ENCODE measurements at places on chromosomes 16 and 17.
A peak's percentile ranks its signal among the peaks of the same experiment; 100 is the strongest.

DNA sequence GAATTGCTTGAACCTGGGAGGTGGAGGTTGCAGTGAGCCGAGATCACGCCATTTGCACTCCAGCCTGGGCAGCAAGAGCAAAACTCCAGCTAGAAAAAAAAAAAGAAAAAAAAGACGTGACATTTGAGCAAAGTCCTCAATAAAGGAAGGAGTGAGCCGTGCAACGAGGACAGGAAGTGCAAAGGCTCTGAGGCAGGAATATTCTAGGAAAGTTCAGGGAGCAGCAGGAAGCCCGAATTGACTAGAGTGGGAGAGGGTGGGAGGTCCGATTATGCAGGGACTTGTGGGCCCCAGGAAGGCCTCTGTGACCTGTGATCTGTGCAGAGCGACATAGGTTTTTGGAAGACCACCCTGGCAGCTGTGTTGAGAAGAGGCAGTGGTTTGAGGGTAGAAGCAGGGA is 8.6 kb upstream of the LASP1NB start:
- DNase-seq: no peak

- no peak for DNase-seq
Observed at GRCh38 chr17:16255481-16255921, 38.5 kb downstream of the PIGL start.

DNA sequence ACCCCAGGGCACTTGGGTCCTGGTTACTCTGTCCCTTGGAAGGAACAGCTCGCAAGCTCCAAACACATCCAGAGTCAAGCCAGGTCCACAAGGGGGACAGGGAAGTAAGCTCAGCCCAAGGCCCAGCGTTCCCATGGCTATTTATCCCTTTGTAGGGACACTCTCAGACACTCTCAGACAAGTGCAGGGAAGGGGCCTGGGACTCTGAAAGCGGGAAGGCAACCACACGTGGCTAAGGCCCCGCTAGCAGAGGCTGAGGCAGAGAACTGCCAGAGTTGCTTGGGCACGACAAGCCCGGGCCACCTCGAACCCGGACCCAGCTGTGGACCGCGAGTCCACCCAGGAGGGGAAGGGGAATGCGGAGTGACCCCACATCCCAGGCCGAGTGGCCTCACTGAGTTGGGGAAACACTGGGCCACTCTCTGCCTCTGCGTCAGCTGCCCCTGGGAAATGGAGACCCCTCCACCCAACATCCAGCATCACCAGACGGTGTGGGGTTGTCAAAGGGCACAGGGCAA is 10.2 kb downstream of the NPTX1 start:
- no peak for DNase-seq

GRCh38 chr17:30352240-30352814 is 18.5 kb upstream of the TMIGD1 start:
- DNase-seq: no peak

- DNase-seq: no peak
Observed at GRCh38 chr17:63480826-63481487, 4.1 kb downstream of the ACE start.

GRCh38 chr17:48262982-48263730 is 155.6 kb downstream of the SNX11 start:
- peak; percentile 11 for DNase-seq

DNA sequence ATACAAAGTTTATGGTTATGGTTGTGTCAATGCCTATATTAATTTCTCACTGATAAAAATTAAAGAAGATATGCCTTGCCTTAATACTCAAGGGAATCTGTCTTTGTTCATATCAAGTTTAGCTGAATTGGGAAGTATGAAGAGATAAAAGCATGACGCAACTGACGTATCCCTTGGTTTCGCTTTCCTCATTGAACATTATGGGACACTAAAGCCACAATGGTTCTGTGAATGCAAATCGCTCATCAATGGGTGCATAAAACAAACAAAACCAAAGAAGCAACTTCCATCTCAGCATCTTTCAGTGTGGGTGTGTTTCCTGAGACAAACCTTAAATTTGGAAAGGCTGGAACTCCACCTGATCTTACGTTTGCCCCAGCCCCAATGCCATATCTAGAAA is 108.2 kb downstream of the NPIPB5 start:
- DNase-seq: no peak

DNA sequence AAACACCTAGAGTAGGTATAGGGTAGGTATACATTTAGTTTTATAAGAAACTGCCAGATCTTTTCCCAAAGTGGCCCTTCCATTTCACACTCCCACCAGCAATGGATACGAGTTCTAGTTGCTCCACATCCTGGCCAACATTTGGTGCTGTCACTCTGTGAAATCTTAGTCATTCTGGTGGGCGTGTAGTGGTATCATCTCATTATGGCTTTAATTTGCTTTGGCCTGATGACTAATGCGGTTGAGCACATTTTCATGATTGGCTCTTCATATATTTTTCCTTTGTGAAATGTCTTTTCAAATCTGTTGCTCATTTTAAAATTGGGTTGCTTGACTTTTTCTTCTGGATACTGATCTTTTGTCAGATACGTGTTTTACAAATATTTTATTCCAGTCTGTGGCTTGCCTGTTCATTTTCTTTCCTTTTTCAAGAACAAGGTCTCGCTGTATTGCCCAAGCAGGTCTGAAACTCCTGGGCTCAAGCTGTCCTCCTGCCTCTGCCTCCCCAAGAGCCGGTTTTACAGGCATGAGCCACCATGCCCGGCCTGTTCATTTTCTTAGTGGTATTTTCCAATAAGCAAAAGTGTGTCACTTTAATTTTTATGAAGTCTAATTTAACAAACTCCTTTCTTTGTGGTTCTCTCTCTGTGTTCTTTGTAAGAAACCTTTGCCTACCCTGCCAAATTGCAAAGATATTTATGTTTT is 192.4 kb downstream of the SEC14L1 start:
- no peak for DNase-seq

- no peak for DNase-seq
Observed at GRCh38 chr17:4476511-4477070, 22.1 kb upstream of the SPNS2 start.

GRCh38 chr16:87233928-87234327 is 83.3 kb downstream of the C16orf95 start:
- DNase-seq: no peak

DNA sequence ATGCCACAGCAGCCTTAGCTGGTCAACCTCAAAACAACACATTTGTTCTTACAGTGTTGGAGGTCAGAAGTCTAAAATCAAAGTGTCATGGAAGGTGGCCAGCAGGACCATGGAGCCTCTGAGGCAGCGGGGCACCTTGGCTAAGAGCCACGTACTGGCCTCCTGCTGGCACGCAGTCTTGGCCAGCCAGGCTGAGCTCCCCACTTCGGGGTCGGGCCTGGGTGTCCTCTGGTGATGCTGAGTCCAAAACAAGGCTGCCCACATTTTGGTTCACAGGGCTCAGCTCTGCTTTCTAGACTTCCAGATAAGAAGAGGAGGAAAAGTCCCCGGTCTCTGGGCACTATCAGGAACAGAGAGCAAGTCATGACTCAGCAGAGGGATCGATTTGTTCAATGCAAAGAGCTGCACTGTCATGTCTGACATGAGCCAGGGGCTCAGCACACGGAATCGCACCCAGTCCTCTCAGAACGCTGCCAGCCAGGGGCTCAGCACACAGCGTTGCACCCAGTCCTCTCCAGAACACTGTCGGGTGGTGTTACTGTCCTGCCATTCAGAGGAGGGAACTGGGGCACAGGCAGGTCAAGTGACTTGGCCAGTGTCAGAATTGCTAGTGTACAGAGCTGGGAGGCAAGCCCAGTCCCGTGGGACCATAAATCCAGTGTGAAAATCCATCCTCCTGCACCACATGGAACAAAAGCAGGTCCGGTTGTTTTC is 2.5 kb downstream of the LGALS9 start:
- DNase-seq: no peak

DNA sequence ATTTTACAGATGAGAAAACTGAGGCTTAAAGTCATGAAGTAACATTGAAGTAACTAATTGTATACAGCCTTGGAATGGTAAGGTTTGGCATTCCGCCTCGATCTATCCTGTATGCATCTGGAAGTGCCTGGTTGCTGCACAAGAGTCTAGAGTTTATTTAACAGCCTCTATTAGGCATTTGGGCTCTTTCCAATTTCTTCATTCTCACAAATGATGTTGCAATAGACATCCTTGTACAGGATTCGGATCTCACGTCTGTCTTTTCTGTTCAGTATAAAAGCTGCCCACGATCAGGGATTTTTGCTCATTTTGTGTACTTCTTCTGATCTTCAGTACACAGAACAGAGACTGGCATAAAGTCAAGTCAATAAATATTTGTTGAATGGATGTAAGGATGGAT is 100.5 kb downstream of the AIPL1 start:
- DNase-seq: no peak

- no peak for DNase-seq
Observed at GRCh38 chr17:81910840-81911276, 341 bp downstream of the PCYT2 start.

DNA sequence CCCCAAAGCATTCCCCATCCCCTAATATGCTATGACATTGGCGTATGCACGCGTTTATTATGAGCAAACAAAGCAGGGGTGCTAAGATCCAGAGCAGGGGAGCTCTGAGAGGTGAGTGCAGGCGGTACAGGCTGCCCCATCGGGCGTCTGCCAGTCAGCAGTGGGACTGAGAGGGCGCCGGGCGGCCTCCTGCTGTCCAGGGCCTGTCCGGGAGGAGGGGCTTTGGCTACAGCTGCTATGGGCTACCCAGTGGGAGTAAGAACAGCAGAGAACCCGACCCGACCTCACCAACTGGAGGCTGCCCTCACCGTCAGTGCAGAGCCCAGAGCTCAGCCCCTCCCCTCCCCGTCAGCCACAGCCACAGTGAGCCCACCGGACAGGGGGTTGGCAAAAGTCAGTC is 18.5 kb upstream of the AATK start:
- DNase-seq: no peak

- DNase-seq: no peak
Observed at GRCh38 chr16:79811541-79811940, 211.0 kb upstream of the MAF start.

DNA sequence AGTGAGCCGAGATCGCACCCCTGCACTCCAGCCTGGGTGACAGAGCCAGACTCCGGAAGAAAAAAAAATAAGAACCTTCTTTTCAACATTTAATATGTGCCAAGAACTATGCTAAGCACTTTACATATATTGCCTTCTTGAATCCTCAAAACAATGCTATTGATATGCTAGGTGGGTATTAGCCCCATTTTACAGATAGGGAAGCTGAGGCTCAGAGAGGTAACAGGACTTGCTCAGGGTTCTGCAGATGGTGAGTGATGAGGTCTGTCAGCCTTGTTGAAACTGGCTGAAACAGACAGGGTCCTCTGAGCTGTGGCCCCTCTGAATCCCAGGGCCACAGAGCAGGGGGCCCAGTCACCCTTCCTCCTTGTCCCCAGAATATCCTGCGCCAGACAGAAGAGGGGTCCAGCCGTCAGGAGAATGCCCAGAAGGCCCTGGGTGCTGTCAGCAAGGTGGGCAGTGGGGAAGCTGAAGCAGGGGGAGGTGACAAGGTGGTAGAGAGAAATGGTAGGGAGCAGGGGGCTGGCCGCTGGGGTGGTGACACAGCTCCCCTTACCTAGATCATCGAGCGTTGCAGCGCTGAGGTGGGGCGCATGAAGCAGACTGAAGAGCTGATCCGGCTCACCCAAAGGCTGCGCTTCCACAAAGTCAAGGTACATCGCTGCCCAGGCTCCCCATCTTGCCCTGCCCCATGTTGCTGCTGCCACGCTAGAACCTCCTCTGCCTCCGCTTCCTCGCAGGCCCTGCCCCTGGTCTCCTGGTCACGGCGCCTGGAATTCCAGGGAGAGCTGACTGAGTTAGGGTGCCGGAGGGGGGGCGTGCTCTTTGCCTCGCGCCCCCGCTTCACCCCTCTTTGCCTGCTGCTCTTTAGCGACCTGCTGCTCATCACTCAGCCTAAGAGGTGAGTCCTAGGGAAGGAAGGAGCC is 8.2 kb downstream of the ARHGEF15 start:
- no peak for DNase-seq

DNA sequence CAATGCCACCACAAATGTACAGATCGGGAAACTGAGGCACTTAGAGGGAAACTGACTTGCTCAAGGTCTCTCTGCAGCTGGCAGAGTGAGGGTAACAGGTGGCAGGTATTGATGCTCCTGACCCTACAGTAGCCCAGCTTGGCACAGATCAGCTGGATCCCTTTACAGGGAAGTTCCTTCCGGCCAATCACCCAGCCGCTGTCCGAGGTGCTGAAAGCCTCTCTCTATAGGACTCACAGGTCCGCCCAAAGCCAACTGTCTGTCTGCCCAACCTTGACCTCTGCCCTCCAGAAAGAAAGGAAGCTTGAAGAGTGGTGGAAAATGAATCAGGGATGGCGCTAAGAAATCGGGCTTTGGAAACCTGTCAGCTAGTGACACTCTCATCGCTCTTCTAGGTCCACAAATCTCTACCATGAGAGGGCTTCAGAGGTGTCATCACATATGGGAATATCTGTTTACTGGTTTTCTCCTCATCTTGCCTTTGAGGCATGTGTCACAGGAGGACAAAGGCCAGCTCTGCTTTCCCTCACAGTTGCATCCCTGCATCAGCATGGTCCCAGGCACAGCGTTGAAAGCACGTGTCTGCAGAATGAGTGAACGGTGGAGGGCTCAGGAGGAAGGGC is 246.2 kb downstream of the KATNIP start:
- DNase-seq: peak; percentile 46

DNA sequence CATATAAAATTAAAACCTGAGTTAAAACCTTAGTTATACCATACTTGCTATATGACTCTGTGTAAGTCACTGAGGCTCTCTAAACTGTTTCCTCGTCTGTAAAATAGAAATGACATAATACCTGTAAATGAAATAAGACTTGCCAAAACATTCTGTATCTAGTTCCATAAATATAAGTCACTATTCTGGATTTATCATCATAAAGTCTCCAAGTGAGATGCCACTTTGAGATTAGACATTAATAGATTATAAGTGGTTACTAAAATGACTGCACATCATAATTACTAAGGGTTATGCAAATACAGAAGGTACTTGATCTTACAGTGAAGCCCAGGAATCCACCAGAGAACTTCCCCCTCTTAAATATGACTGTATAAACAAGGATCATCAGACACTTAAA is 12.0 kb upstream of the BRIP1 start:
- no peak for DNase-seq

All from NCI-H460 (cell line).